ENCODE measurements at places on chromosomes 1 and 21. TPM values are rescaled to one million over a fixed set of nuclear protein-coding genes. Genes with fewer than 3 reads are reported as not detected.

Gene FCRL2
- not detected for total RNA-seq

Gene IL12RB2
- not detected for total RNA-seq

Gene NSUN4
- 15.9 TPM for total RNA-seq

Gene NOTCH2
- 143 TPM for total RNA-seq

Gene PHF13
- total RNA-seq: 14.7 TPM

Gene NTNG1
- 2.0 TPM for total RNA-seq

Gene TMPRSS15
- total RNA-seq: not detected

Gene C8A
- not detected for total RNA-seq

Gene FAM167B
- total RNA-seq: 2.1 TPM

Gene AKT3
- 36.6 TPM for total RNA-seq

Gene AK5
- total RNA-seq: 13.5 TPM

Gene F13B
- not detected for total RNA-seq

Gene C4BPB
- total RNA-seq: not detected

Gene CNR2
- under 0.01 TPM for total RNA-seq

Gene SPRR2G
- not detected for total RNA-seq

Gene SPRR1A
- total RNA-seq: not detected

Gene DIRAS3
- 1.2 TPM for total RNA-seq

Gene C1orf141
- total RNA-seq: 0.65 TPM

Gene COL9A2
- 7.0 TPM for total RNA-seq

Gene LCE1D
- not detected for total RNA-seq

Gene CCDC30
- 5.8 TPM for total RNA-seq

Gene KCNA3
- under 0.01 TPM for total RNA-seq

Gene RNU1-3
- under 0.01 TPM for total RNA-seq

Gene OR2L3
- not detected for total RNA-seq

Gene FOXO6
- not detected for total RNA-seq

Gene NHLH2
- total RNA-seq: not detected

Gene SPRR1B
- not detected for total RNA-seq

Gene MYOC
- total RNA-seq: 0.36 TPM

Gene CFHR2
- not detected for total RNA-seq

Gene SYNJ1
- total RNA-seq: 11.4 TPM

Gene ATP1A4
- total RNA-seq: not detected

Gene SLC25A34
- total RNA-seq: 0.65 TPM

Gene SEC16B
- 4.8 TPM for total RNA-seq

Gene OR2M4
- total RNA-seq: not detected

Gene CD46
- total RNA-seq: 92.3 TPM

Gene EPHX1
- 57.6 TPM for total RNA-seq

Gene SEMA6C
- total RNA-seq: 1.6 TPM

Gene PM20D1
- not detected for total RNA-seq

Gene TTC39A
- total RNA-seq: 0.25 TPM

Gene PSRC1
- 19.0 TPM for total RNA-seq

Gene ADAMTS1
- total RNA-seq: 284 TPM

Gene OVAAL
- not detected for total RNA-seq

Gene TCHH
- total RNA-seq: 0.09 TPM

Gene ZNF670
- 2.0 TPM for total RNA-seq

Gene CITED4
- 3.6 TPM for total RNA-seq
